ENCODE measurements at places on chromosomes 4 and X. TPM values are rescaled to one million over a fixed set of nuclear protein-coding genes. Genes with fewer than 3 reads are reported as not detected.

The LPAR4 gene
- total RNA-seq: not detected

The RAB33A gene
- 0.13 TPM for total RNA-seq

The CENPI gene
- 9.9 TPM for total RNA-seq

The ERAS gene
- total RNA-seq: 0.10 TPM

The USP17L28 gene
- not detected for total RNA-seq

The HOPX gene
- not detected for total RNA-seq

The SMIM14 gene
- 14.6 TPM for total RNA-seq

The ATOH1 gene
- not detected for total RNA-seq

The CHRDL1 gene
- total RNA-seq: not detected

The FRMPD3 gene
- total RNA-seq: 0.14 TPM

The TBCK gene
- total RNA-seq: 2.7 TPM

The FAM50A gene
- 112 TPM for total RNA-seq

Measured in A549 treated with Hydrocortisone at 1 μM for 4 hours (cell line).